ENCODE measurements at places on chromosomes 2 and 18. TPM values are rescaled to one million over a fixed set of nuclear protein-coding genes. Genes with fewer than 3 reads are reported as not detected.
A peak's percentile ranks its signal among the peaks of the same experiment; 100 is the strongest.

DNA sequence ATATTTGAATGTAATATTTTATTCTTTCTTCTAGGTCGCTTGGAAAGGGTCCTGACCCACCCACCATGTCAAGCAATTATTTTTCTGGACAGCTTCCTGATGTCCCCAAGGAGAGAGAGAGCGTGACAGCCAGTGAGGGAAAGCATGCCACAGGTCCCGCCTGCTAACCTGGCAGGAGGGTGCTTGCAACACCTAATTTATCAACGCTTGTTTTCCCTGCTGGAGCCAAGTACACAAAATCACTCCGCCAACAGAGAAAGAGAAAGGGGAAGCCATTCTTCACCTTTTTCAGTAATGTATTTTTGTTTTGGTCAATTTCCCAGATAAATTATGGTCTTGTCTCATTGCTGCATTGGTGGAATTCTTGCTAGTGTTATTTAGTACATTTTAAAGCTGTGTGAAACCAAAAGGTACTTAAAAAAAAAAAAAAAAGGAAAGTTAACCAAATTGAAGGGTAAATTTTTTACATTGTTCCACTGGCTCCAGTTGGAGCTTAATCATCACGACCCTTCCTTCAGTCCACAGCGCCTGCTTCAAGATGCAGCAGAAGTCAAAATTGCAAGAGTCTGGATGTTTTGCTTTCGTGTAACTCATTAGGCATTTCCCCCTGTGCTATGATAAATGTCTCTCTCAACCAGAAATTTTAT, 88.5 kb upstream of the COPS8 start:
- no peak for DNase-seq

GRCh38 chr2:72636210-72636609, 189.6 kb downstream of the EXOC6B start:
- no peak for DNase-seq

DNA sequence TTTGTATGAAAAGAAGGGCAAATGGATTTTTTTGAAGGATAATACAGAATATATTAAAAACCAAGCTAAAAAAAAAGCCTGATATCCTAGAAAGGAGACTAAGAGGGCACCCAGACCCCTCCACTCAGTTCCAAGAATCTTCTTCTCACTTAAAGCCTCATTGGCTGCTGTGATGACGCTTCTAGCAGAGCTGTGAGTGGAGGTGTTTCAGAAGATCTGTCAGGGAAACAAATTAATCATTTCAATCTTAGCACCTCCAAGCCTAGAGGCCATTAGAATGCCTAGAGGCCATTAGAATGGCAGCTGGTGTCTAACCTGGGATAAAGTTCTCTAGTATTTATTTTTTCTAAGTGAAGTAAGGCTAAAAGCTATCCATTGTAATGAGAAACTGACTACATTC, 164.2 kb upstream of the TMEM200C start:
- DNase-seq: no peak

DNA sequence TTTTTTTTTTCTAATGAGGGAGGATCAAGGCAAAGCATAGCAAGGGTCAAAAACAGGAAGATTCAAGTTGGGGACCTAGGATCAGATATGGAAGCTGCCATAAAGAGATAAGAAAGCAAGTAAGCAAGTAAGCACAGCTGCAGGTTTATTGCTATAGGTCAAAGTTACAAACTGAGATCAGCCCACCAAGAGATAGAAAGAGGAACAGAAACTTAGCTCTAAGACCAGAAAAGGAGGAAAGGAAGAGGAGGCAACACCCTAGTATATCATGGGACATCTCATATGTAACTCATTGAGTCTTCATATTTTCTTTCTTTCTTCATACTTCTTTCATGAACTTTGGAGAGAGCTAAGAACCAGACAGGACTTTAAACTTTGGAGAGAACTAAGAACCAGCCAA, 295.9 kb upstream of the CRIM1 start:
- DNase-seq: no peak

Gene CPO
- polyA plus RNA-seq: 2.0 TPM

DNA sequence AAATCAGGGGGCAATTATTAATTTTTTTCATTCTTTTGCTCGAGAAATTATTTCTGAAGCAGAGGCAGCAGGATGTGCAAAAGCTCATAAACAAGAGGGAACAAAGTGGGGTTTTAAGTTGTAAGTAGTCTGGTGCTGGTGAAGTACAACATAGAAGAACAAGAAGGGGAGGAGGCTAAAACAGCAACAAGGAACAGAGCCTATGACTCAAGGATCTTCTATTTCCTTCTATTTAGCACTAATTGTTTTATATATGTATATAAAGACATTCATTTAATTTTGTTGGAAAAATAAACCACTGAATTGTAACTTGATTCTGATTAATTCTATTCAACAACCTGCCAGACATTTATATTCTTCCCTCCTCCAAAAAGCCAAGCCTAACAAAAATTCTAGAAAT, 35.0 kb downstream of the YES1 start:
- no peak for DNase-seq

DNA sequence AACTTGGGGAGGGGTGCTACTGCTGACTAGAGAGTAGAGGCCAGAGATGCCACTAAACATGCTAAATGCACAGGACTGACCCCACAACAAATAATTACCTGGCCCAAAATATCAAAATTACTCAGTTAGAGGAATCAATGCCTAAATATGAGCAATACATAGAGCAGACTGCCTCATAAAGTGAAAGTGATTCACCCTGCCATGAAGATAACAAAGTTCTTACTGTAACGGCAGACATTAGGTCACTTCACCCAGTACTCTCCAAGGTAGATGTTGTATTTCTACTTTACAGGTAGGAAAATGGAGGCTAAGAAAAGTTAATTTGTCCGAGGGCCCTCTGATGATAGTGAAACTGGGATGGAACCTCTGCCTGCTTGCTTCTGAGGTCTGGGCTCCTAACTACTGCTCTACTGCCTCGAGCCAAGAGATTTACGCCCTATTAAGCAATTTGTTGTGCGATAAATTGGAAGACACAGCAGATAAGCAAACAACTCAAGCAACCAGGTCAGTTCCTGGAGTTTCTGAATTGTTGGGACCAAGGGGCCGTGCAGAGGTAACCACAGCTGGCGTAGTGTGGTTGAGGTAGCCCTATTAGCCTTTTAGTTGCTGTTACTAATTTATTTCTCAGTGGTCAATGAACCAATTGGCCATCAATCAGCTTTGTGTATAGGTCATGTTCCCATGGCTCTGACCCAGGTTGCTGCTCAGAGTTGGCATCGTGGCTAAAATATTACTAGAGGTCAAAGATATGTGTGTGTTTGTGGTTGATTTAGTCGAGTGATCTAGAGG, 4.8 kb downstream of the DHRS9 start:
- DNase-seq: peak; percentile 12

Gene MEIS1
- polyA plus RNA-seq: 314 TPM

GRCh38 chr18:32289483-32290075, 99.7 kb downstream of the MEP1B start:
- no peak for DNase-seq

GRCh38 chr2:241799522-241800197, 9.3 kb upstream of the NEU4 start:
- DNase-seq: no peak

DNA sequence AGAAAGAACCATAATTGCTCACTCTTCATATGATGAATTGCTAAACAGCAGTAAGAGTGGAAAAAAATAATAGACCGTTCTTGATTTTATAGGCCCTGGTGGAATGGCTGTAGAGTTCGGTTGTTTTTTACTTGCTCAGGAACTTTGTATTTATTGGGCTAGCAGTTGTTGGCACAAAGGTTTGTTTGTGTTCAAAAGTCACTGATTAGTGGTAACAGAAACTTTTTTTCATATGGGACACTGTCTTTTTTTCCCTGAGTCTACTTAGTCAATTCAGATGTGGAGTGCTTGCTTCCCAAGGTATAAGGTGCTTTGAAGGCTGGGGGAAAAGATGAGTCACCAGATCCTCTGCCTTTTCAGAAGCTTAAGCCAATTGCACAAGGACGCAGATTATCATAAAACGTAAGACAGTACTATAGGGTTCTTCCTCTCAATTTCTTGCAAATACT, 25.8 kb downstream of the PHLPP1 start:
- DNase-seq: no peak

Gene SIX2
- polyA plus RNA-seq: 31.9 TPM

GRCh38 chr2:158211502-158211901, 109.8 kb downstream of the UPP2 start:
- DNase-seq: no peak

GRCh38 chr18:22691946-22692710, 241.0 kb upstream of the RBBP8 start:
- no peak for DNase-seq

DNA sequence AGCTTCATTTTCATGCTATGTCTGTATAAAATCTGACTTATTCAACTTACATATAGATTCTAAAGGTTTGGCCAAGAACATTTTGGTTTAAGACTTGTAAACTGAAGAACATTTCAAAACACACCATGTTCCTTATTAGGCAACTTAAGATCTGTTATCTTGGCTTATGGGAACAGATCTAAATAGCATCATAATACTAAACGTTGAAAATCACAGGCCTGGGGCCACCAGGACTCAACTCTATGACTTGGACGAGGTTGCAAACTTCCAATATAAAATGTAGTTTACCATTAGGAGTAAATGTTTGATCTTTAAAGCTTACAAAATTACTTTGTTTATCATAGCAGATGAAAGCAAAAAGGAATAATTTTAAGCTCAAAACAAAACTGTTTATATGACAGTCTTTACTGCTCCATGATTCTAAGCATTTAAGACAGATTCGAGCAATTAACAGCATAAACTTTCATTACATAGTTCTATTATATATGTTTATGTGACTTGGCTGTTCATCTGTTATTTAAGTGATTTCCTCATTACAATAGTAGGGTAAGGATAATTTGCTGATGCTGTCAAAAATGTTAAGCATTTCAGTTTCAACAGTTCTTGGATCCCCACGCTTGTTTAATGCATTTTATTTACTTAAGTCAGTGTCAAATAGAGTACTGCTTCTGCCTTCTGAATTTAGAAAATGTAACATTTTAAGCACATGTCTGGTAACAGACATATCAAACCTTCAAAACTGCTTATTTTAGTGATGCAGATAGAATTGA, 8.3 kb downstream of the TCF4 start:
- DNase-seq: no peak

Gene ASPRV1
- polyA plus RNA-seq: 5.0 TPM

- DNase-seq: no peak
Measured at GRCh38 chr2:189698020-189698887, 23.8 kb downstream of the ANKAR start.

Gene DIPK1C
- 4.7 TPM for polyA plus RNA-seq
